Activated CD8-positive, alpha-beta T cell treated with anti-CD3 and anti-CD28 coated beads for 36 hours (primary cell): ENCODE measurements at places on chromosomes 6 and 20.

GRCh38 chr6:107670792-107671199 lies 153.3 kb downstream of the SCML4 start:
- no peaks in the 10 kb centered on the region for H3K27me3 ChIP-seq
- H3K27ac ChIP-seq, result no peak overlapping the region
- peak; percentile 37 for DNase-seq
- H3K4me3 ChIP-seq, result no peak overlapping the region

GRCh38 chr6:6417475-6417874 lies 97.0 kb upstream of the F13A1 start:
- H3K4me1 ChIP-seq, result no peaks in the 10 kb centered on the region
- no peak for DNase-seq
- H3K27me3 ChIP-seq, result peaks cover 3% of the 10 kb centered on the region

DNA sequence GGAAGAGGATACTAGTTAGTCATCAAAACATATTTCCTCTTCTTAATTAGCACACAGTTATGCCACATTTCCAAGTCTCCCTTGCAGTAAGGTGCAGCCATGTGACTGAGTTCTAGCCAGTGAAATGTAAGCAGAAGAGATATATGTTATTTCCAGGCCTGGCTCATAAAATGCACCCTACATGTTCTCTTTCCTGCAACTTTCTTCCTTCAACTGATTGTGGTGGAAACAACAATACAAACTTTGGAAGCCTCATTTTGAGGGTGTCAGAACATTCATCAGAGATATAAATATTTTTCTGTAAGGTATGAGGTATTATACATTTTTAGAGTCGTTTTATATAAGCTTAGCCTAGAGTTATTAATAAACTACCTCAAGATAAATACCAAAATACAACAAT lies 110.9 kb upstream of the PDE7B start:
- no peaks in the 10 kb centered on the region for H3K36me3 ChIP-seq
- H3K4me1 ChIP-seq, result peaks cover 4% of the 10 kb centered on the region
- H3K4me3 ChIP-seq, result no peak overlapping the region
- peaks cover 2% of the 10 kb centered on the region for H3K27me3 ChIP-seq

GRCh38 chr20:32970115-32970972 lies 33.9 kb downstream of the SUN5 start:
- H3K36me3 ChIP-seq, result peaks cover 9% of the 10 kb centered on the region
- no peak overlapping the region for H3K4me3 ChIP-seq
- H3K4me1 ChIP-seq, result peaks cover 86% of the 10 kb centered on the region
- no peak for DNase-seq
- H3K27me3 ChIP-seq, result no peaks in the 10 kb centered on the region

- DNase-seq, result no peak
- no peaks in the 10 kb centered on the region for H3K4me1 ChIP-seq
- H3K4me3 ChIP-seq, result no peak overlapping the region
- H3K27me3 ChIP-seq, result peaks cover 7% of the 10 kb centered on the region
- no peak overlapping the region for H3K27ac ChIP-seq
- H3K36me3 ChIP-seq, result no peaks in the 10 kb centered on the region
Measured at GRCh38 chr6:1053586-1053985, 258.3 kb upstream of the FOXQ1 start.
